ENCODE measurements at places on chromosomes 2 and 18.

- DNase-seq = no peak
Observed at GRCh38 chr2:233037078-233037477, 4.6 kb downstream of the NEU2 start.

DNA sequence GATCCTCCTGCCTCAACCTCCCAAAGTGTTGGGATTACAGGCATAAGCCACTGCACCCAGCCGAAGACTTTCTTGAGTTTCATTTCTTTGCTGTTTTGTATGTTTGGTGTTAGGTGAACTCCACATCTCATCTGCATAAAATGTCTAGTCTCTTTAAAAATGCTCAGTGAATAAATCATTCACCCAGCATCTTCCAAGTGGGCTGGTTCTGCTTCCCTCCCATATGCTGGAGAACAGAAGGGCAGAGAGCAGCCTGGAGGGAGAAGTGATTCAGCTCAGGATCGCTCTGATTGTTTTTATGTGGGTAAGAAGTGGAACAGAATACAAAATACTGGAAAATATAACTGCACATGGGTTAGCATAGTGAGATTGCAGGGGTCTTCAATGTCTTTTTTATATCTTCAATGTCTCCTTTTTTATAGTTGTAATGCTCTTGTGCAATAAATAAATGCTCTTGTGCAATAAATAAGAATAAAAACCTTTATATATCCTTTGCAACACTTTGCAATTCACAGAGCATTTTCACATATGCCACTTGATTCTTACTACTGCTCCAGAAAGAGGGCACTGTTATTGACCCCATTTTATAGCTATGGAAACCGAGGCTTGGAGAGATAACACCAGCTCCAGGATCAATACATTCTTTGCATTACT lies 253.0 kb upstream of the NCKAP5 start:
- DNase-seq = no peak

DNA sequence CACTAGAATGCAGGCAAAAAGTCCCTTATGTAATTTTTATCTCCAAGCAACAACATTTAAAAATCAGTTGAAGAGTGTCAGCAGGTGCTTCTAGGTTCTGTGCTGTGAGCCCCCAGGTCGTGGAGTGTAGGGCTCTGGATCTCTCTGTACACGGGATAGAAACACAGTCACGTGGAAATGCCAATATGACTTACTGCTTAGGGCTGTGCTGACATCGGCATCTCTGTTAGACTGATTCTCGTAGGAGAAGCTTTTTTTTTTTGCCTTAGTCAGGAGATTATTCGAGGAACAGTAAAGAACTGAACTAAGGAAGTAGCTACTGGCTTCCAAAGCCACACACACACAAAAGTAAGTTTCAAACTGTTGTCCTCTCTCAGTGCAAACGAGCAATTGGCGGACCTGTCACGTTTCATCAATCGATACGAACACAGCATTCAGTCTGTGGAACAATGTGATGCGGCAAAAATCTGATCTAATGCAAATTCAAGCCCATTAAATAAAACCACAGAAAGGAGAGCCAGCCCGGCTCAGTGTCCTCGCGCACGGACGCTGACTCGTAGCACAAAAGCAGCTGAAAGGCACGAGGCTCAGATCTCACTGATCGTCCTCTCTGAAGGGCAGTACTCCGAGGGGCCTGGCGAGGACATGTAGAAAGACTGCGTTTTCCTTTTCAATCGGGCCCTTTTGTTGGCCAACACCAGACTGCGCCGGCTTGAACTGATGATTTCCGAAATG lies 41.5 kb downstream of the PRELID3A start:
- no peak for DNase-seq

- DNase-seq = peak; percentile 30
Observed at GRCh38 chr2:23445450-23445868, 60.5 kb downstream of the KLHL29 start.

- peak; percentile 72 for DNase-seq
Observed at GRCh38 chr18:28176948-28177827, at the start of gene CDH2. Gene CDH2 (minus strand): TSS chr18:28177130. CDS start chr18:28177022, 108 bp downstream.

DNA sequence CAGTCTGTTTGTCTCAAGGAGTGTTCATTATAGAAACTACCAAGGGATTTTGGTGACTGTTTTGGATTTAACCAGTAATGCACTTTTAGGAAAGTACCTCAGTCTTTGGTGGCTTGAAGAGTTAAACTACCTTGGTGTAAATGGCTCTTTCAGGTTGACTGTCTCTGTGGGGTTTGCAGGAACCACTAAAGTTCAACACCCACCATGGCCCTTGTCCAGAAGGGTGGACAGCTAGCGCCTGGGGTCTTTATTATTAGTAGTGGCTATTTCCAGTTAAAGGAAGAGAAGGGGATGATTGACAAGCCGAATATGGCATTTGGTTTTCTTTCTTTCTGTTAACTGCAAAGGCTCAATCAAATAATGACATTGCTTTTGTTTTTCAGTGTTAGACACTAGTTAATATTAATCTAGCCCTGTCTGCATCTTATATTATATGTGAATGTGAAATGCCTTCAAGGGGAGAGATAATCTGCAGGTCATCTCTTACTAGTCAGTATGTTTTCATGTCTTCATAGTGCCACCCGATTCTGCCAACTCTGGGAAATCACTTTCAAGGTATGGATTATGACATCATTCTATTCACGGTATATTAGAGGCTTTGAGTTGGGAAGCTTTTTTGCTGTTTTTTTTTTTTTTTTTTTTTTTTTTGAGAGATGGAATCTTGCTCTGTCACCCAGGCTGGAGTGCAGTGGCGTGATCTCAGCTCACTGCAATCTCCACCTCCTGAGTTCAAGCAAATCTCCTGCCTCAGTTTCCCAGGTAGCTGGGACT lies 56.4 kb downstream of the MAP4K4 start:
- DNase-seq = no peak

GRCh38 chr18:9828506-9829396 lies 57.0 kb upstream of the TXNDC2 start:
- DNase-seq = no peak

GRCh38 chr2:124778076-124778475 lies 753.0 kb downstream of the CNTNAP5 start:
- no peak for DNase-seq

GRCh38 chr2:161164161-161164560 lies 3.9 kb downstream of the TANK start:
- DNase-seq = no peak

DNA sequence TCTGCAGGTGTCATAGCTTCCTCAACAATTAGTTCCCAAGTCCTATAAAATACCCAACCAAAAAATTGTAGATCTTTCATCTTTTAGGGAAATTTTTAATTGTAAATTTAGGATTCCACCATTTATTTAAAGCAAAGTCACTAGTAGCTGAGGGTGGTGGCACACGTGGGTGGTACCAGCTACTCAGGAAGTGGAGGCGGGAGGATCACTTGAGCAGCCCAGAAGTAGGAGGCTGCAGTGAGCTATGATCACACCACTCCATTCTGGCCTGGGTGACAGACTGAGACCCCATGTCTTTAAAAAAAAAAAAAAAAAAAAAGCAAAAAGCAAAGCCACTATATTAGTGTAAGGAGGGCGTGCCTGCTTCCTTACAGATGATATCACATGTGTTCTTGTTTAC lies 60.3 kb upstream of the GREB1L start:
- no peak for DNase-seq
